ENCODE measurements at places on chromosomes 7 and 10.

DNA sequence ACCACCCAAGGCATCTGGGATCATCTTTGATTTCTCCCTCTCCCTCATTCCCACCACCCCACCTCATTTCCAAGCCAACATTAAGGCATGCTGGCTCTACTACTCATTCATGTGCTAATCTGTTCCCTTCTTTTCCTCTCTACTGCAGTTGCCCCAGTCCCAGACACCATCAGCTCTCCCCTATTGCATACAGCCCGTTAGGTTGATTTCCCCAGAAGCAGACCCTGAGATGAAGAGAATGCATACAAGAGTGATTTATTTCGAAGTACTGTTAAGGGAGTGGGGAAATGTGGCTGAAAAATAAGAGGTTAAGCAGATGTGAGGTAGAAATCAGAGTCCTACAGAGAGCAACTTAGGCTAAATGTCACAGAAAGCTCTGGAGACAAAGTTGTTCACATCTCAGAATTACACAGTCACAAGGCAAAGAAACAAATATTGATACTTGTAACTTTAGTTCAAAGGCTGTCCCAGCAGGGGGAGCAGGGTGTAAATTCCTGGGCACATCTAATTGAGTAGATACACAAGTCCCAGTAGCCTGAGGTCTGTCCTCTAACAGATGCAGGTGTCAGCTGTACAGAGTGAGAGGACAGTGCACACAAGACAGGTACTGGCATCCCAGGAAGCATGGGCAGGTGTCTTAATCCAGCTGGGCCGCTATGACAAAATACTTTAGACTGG, 20.9 kb downstream of the AKR1D1 start:
- peak; percentile 37 for DNase-seq

DNA sequence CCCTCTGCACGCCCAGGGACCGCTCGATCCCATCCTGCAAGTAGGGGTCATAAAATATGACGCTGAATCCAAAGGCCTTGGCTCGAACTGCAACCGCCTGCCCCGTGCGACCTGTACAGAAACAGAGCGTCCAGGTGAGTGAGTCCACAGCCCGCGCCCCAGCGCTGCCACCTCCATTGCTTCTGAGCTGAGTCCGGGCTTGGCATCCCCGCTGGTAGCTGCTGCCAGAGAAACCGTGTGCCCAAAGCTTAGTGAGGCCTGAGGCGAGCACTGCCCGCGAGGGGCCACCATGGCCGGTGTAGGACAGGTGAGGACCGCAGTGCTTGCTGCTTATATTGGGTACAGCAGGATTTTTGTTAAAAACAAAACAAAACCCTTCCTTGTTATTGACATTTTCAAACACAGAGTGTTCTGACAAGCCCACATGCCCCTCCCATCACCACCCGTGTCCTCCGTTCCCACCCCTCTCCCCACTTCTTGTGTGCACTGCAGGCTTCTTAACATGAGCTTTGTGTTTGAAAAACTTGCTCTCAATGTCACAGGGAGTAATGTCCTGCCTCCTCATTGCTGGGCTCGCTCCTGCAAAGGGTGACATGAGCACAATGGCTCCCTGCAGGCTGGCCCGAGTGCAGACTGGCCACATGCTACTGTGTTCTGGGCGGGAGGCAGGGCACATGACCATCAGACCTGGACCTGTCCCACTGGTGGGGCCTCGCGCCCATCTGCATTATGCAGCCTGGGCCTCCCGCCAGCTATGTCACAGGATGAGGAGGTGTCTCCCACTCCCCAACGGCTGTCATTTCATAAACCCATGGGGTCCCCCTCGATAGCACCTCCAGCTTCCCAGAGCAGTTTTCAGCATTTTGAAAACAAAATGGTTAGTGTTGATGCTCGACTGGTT, 52.9 kb downstream of the ZRANB1 start:
- DNase-seq = peak; percentile 9

DNA sequence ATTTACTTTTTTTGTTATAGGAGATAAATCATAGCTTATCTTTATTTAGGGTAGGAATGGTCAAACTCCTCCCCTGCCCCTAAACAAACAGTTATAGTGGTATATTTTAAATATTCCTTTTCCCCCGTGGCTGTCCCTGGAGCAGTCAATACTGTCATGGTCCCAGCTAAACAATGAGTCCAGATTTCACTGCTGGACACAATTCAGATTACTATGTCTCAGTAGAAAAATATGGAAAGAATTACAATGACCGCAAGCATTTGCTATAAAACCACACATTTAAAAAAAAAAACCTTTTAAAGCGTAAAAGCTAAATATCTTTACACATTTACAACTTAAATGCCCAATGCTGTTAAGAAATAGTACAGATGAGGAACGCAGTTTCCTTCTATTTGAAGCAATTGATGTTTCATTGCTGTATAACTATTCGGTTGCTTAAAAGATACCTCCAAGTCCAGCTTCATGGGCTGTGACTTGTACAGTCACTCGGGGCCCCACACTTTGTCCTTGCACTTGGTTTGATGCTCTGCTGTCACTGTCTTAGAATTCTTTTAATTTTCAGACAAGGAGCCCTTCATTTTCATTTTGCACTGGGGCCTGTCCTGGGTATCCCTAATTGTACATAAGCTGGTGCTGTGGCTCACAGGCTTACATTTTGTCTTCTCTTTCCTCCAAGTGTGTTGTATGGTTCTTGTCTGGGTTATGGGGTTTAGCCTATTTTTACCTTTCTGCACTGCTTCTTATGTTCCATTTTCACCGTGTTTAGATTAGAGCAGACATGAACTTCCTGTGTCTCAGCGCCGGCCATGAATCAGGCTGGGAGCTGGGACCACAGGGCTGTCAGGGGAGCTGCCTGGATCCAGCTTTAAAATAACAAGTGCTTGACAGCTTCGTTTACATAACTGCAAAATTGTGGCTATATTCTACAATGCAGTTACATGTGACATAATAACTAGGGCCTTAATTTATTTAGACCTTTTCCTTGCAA, 530.2 kb upstream of the FZD8 start:
- no peak for DNase-seq

GRCh38 chr10:23442936-23443335, 4.1 kb downstream of the OTUD1 start:
- no peak for DNase-seq

DNA sequence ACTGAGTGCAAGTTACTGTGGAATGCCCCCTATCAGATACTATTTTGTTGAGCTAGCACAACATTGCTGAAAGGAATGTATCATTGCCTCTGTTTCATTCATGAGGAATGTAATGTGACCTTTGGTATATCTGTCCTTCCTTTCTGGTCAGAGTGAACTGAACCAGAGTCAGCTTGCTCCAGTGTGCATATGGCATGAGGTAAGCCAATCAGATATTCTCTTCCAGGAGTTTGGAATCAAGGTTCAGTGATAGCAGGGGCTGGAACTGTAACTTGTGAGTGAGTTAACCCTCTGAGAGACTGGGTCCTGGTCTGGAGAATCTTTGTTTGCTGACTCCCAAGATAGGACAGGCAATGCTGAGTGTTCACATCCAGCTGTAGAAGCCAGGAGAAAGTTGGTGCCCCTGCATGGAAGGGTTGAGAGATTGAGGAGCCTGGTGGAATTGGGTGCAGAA, 45.3 kb upstream of the OSBPL3 start:
- no peak for DNase-seq

DNA sequence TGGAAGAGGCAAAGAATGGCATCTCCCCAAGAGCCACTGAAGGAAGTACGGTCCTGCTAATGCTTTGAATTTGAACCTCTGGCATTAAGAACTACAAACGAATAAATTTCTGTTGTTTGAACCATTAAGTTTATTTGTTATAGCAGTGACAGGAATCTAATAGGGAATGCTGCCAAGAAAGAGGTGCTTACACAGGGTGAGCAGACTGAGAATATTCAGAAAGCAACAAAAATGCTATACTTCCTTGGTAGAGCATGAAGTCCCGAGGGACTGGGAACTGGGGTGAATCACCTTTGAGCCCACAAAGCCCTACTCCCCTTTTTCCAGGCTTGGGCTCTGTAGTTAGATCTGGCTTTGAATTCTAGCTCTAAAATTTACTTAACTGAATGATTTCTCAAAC, 45.0 kb downstream of the PANK1 start:
- no peak for DNase-seq

DNA sequence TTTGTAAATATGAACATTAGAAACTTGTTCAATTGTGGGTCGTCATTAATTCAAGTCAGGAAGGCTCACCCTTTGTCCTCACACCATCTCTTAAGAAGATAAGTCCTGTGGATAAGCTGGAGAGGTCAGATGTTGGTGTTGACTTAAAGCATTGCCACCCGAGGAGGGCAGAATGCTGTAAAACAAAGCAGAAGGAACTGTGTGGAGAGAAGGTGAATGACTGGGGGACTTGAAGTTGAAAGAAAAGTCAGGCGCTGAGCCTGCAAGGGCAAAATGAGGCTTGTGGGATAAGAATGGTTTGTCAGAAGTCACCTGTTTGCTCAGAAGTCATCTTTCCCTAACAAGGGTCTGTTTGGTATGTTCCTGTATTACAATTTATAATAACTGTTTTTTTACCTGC, 9.1 kb downstream of the RPA3 start:
- DNase-seq = no peak

DNA sequence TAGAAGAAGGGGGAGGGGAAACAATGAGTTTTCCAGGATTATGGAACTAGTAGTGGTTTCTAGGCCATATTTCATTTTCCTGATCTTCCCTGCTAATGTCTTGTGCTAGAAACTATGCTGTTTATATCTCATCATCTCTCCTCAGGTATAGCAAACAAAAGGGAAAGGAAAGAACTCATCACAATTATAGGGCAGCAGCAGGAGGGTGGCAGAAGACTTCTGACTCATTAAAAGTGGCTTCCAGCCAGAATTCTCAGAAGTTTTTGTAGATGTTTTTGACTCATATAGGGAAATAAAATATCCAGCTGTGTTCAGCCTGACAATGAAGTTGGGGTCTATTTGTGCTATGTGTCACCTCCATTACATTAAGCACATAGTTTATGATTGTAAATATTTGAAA, 6.5 kb downstream of the AHR start:
- DNase-seq = no peak

DNA sequence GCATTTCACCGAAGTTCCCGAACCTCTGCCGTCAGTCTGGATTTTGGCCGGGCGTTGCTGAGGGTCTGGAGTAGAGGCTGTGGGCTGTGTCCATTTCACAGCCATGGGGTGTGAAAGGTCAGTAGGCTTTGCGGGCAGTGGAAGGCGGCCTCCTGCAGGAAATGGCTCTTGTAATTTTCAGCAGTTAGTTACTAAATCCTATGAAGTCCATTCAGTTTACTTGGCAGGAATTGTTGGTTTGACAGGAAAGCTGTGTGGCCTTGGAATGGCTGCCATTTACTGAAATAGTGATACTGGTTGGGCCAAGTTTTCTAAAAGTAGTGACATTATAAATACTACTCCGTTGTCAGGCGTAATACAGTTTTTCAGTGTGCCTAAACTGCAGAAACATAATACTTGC, 303.7 kb downstream of the CCDC3 start:
- DNase-seq = no peak

GRCh38 chr7:25171516-25171915, 46.5 kb upstream of the CYCS start:
- no peak for DNase-seq

DNA sequence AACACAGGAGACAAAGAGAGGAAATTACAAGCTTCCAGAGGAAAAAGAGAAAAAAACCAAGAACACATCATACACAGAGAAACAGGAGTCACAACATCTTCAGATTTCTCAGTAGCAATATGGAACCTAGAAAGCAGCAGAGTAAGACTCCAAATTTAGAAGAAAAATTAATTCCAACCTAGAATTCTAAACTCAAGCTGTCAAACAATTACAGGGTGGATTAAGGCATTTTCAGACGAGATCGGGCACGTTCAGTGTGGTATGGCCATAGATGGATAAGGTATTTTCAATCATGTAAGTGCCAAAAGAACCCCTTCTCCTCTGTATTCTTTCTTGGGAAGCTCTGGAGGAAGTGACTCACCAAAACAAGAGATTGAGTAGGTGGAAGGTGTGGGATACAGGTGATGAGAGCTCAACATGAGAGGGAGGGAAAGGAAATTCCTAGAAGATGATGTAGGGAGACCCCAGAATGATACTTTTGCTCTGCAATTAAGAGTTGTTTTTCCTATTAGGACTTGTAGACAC, 51.6 kb downstream of the FAM204A start:
- no peak for DNase-seq

GRCh38 chr10:132106431-132106830, 40.7 kb downstream of the JAKMIP3 start:
- DNase-seq = no peak

DNA sequence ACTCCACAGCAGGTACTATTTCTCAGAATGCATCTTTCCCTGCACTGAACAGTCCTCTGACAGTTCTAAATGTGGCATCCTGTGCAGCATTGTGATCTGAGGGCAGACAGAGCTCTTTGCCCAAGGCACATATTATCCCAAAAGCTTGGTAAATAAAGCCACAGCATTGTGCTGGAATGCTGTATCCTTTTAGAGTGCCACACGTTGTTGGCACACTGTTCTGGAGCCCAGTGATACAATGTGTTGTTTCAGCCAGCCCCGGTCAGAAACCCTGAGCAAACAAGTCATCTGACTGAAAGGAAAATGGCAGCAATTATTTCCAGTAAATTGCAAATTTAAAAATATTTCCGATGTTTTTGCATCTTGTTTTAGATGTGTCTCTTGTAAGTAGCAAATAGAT, 45.4 kb downstream of the NAMPT start:
- no peak for DNase-seq

DNA sequence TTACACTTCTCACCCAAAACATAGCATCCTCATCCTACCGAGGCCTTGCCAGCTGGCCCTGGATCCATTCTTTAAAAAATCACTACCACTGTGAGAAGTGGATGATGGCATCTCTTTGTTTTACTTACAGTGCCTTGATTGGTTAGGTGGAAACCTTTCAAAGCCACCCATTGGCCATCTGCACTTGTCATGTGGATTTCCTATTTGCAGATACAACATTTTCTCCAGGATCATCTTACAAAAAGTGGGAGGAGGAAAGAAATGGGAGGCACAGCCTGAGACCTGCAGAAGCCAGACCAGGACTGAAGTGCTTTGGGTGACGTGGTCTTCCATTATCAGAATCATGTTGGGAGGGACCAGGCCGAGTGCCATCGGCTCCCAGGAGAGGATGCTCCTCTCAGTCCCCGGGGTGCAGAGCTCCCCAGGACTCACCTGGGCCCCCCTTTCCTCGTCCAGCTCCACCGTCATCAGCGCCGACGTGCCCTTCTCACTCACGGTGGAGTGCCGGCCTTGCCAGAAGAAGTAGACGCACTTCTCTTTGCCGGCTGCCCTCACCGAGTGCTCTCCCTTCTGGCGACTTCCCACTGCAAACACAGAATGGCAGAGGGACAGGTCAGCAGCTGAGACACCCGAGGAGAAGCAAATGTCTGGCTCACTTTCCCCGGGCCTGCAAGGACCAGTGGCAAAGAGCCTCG, 161.2 kb downstream of the SVIL start:
- DNase-seq = no peak
